ENCODE measurements at places on chromosomes 5 and 9.

DNA sequence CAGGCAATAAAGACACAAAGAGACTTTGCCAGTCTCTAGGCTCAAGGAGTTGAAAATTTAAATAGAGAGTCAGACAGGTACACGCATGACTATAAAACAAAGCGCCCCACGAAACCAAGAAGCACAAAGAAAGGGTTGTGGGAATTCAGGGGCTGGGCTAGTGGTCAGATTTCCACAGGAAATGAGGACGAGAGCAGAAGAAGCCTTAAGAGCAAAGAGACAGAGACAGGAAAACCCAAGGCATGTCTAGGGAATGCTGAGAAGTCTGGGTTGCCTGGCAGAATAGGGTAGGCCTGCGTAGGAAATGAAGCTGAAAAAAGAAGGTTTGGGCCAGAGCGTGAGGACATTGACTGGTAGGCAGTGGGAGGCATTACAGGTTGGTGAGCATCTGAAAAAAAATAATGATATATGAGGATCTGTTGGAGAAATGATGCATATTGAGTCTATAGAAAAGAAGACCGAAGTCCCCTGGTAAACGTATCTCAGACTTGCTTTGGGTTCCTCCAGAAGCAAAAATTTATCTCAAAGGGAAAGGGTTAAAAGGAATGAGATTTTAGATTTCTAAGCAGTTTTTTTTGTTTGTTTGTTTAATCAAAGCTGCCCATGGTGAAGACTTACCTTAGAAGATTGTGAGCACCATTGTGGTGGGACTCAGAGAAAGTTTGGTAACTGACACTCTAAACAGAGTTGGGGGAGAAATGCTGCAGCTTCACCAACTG lies 51.8 kb downstream of the SLC1A3 start:
- DNase-seq: no peak

DNA sequence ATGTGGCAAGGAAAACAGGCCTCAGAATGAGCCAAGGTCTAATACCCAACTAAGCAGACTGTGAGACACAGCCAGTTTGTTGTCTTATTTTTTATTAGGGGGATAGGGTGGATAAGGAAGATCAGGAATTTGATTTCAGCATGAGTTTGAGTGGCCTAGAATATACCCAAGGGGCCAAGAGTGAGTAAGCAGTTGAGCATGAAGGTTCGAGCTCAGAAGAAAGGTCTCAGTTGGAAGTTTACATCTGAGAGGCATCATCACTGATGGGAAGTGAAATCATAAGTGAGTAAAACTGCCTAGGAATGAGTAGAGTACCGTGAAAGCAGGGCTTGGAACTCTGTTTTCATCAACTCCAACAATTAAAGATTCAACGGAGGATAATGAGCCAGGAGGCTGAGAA lies 12.6 kb downstream of the PSMD5 start:
- no peak for DNase-seq

GRCh38 chr5:93092349-93093105 lies 488.5 kb downstream of the NR2F1-AS1 start:
- no peak for DNase-seq

DNA sequence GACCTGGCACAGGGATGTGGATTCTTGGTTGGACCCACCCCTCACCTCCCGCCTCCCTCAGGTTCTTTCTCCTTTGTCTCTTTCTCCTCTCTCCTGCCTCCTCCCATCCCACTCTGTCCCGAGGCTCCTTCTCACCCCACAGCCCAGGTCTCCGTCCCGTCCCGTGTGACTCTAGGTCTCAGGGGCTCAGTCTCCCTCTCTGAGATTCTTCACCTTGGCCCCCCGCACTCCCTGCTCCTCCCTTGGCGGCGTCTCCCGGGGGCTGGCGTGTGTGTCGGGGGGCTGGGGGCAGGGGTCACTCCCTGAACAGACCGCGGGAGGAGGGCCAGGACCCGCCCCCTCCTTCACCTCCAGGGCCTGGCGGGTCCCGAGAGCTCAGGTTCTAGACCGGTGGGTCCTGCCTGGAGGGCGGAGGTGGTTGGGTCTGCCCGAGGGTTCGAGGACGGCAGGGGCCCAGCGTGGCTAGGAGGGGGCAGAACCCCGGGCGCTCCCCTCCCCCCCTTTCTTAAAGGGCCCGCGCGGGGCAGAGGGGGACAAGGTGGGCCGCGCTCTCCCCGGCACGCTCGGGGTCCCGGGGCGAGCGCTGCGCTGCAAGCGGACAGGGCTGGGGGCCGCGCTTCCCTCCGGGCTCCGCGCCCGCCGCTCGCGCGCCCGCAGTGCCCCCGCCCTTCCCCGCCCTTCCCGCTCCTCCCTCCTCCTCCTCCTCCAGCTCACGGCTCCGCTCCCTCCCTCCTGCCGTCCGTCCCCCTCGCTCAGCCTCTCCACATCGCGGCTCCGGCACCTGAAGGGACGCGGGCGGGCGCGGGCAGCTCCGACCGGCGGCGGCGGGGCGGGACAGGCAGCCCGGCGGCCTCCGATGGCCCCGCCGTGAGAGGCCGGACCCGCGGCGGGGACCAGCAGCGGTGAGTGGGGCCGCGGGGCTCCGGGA lies at the start of gene PSD2:
Gene PSD2, plus strand, starts transcription at position 735 of the 928 bp plus-strand sequence. CDS start 13,633 bp downstream, outside the sequence.
- DNase-seq: peak; percentile 67

- no peak for DNase-seq
Measured at GRCh38 chr5:103057208-103058130, 62.5 kb downstream of the GIN1 start.

GRCh38 chr5:3993856-3994473 lies 398.3 kb downstream of the IRX1 start:
- no peak for DNase-seq

GRCh38 chr9:92808726-92809451 lies 44.3 kb upstream of the BICD2 start:
- DNase-seq: peak; percentile 93

- no peak for DNase-seq
Measured at GRCh38 chr5:1000329-1000728, 8.3 kb upstream of the NKD2 start.

DNA sequence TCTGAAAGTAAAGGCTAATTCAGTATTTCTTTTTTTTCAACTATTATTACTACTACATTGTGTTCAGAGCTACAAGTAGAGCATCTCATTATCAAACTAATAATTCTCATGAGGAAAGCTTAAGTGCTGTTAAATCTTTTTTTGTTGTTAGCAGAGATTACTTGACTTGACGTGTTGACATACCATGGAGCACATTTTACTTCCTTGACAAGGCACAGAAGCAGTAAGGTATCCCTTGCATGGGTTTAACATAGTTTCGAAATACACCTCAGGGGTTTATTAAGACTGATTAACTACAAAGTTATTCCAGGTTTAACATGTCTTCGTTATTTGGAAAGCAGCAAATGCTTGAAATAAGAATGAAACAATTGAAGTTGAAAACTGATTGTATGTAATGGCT lies 7.0 kb downstream of the SPDL1 start:
- no peak for DNase-seq

DNA sequence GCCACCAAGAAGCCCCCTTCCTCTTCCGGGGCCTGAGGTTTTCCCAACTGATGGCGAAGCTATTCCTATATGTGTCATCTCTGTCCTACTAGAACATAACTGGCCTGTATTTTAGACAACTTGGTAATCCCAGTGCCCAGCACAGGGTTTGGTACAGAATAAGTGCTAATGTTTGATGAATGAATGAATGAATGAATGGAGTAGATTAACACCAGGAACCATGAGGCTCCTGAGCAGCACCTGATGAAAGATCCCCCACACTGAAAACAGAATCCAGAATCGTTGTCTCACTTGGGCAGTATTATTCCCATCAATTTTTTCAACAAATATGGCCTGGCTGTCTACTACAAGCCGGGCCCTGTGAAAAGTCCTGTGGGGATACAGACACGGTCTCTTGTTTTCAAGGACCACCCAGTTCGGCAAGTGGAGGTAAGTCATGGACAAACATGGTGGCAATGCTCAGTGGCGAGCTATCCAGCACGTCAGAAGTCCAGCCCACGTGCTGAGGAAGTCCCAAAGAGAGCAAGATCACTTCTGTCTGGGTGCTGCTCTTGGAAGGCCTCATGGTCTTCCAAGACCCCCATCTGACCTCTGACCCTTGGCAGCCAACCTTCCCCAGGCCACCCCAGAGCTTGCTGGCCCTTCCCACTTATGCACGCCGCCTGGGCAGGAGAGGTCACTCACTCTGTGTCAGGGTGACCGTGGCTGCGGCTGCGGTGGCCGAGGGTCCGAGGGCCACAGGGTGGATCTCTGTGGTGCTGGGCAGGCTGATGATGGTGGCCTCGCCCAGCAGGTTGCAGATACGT lies 1.0 kb downstream of the NAIF1 start:
- no peak for DNase-seq

- peak; percentile 79 for DNase-seq
Measured at GRCh38 chr5:170623576-170624181, 119.9 kb downstream of the KCNIP1 start.

DNA sequence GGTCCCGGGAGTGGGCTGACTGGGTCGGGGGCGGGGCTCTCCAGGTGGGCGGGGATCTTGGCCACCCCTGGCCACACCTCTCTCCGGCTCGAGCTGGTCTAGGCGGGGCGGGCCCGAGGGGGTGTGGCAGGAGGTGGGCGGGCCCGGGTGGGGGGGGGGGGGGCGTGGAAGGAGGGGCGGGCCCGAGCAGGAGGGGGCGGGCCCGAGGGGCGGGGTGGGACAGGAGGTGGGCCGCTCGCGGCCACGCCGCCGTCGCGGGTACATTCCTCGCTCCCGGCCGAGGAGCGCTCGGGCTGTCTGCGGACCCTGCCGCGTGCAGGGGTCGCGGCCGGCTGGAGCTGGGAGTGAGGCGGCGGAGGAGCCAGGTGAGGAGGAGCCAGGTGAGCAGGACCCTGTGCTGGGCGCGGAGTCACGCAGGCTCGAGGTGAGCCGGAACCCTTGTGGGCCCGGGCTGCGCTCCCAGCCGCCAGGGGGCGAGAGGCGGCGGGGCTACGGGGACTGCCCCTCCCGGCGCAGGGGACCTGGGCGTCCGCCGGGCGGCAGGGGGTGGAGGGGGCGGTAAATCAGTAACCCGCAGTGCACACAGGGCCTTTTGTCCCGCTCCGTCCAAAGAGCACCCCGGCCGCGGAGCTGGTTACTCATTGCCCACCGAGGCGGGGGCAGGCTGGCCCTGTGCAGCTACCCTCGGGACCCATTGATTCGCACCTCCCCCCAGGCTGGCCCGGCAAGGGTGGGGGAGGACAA lies at the start of gene FGFR4:
Gene FGFR4, plus strand, starts transcription at position 262 of the 744 bp plus-strand sequence. CDS start 2,688 bp downstream, outside the sequence.
- peak; percentile 75 for DNase-seq

DNA sequence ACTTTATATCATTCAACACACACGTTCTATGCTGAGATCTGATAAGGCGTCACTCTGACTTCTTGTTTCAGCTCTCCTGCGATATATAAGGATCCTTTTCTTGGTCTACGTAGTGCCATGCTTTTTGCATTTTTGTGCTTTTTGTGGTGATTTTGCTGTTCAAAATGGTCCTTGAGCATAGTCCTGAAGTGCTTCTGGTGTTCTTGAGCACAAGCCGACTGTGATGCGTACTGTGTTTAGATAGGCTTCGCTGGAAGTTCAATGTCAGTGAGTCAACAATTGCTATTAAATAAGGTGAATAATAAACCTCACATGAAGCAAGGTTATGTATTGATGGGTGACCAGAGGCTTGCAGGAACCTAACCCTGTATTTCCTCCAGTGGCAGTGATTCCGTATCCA lies 46.8 kb downstream of the ACO1 start:
- no peak for DNase-seq

DNA sequence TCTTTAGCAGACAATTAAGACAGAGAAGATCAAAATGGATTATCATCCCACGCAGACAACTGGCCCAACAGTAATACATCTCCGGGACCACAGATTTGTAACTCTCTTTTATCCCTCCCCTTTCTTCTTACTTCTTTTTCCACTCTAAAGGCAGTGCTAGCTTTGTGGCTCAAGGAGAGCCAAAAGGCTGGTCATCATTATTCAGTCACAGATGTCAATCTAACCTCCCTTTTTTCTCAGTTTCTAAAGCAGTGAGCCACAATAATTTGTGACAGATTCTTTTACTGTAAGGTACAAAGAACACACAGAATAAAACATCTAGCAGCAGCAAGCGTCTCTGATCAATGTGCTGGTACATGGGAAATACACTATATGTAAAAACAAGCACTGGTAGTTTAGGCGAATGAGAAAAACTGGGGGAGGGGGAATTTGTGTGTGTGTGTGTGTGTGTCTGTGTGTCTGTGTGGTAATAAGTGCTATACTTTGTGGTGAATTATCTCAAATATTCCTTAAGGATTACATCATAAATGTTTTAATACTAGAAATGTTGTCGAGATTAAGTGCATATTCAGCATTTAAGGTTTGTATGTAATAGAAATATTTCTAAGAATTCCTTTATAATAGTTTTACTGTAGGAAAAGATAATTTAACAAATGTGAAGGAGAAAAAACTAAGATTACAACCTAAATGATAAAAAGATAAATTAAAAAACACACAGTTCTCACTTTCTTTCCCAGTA lies 140.2 kb downstream of the DENND1A start:
- DNase-seq: no peak

DNA sequence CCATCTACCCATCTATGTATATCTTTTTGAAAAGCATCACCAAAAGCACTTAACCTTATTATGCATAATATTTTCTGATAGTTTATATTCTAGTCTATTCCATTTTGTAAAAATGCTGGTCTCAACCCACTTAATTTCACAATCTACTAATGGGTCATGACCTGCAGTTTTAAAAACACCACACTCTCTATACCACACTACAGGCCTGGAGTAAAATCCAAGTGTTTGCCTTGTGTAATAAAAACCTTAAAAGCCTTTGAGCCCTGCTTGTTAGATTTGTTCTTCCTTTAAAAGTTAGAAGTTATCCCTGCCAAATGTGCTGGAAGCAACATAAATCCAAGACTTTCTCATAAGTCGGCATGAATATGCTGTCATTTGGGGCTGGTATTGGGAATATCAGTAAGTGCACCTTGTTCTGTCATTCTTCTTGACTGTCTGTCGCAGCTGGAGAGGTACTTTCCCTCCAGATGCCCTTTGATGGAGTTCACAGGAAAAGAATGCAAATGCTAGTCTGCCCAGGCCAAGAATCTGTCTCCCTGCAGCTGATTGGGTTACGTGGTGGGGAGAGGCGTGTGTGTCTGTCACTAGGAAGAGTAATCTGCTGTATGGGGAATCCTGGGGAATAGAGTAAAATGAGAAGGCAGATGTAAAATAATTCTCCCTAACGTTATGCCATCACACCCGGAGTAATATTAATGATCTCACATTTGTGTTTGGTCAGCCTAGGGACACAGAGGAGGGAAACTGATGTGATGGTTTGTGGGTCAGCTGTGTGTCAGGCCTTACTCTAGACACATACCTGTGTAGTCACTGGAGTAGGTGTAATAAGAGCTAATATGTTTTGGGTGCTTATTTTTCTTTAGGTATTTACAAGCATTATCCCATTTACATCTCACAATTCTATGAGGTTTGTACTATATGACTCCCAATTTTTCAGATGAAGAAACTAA lies 79.4 kb downstream of the ZNF366 start:
- DNase-seq: no peak
